ENCODE measurements at places on chromosomes 6 and 20.

- DNase-seq: no peak
Measured at GRCh38 chr20:51790256-51790655, 12.1 kb downstream of the SALL4 start.

DNA sequence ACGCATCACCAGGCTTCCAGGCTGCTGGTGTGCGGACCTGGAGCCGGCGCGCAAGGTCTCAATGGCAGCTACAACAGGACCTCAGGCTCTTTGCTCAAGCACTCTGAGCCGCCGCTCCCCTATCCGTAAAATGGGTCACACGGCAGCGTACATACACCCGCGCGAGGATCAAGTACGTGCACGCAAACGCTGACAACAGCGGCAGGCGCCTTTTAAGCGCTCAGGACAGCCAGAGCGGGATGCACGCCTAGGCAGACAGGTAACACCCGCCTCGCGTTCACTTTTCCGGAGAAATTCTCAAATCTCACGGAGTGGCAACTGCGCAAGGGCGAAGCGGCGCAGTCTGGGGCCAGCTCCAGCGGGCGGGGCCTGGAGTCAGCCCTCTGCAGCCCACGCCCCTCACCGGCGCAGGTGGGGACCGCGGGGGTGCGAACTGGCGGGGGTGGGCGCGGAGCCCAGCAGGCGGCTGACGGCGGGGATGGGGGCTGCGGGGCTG lies 535 bp downstream of the EXOC2 start:
- peak; percentile 72 for DNase-seq

- no peak for DNase-seq
Measured at GRCh38 chr6:11258260-11259237, 26.1 kb upstream of the NEDD9 start.

DNA sequence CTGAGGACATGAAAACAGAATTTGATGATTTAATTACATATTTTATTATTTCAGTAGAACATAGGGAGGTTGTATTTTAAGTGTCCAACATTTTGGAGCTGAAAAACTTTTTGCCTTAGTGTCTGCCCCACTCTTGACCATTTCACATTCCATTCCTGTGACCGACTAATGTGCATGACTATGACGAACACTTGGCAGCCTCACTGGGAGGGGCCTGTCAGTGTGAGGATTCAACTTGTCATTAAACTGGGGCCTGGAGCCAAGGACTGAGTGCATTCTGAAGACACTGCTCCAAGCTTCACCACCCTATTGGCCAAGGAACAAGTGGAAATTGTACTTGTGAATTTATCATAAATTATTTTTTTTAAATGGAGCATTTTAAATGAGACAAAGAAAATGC lies 661.3 kb downstream of the BCKDHB start:
- DNase-seq: no peak

- peak; percentile 17 for DNase-seq
Measured at GRCh38 chr20:25623225-25623735, 534 bp downstream of the NANP start.

GRCh38 chr6:6730831-6731230 lies 142.3 kb downstream of the LY86 start:
- DNase-seq: no peak

DNA sequence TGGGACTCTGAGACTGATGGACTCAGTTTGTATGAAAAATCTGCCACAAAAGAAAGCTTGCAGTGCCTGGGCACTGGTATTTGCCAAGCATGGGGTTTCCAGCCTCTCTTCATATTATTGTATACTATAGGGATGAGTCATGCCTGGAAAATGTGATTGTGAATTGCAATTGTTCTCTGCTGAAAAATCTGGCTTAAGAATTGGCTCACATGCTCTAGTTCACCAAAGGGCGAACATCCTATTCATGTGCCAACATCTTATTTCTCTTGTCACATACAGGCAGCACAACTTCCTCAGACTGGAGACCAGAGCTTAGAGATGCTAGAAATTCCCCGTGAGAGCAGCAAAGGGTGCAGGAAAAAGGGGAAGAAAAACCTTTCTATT lies 103.6 kb upstream of the KCNK16 start:
- DNase-seq: no peak

DNA sequence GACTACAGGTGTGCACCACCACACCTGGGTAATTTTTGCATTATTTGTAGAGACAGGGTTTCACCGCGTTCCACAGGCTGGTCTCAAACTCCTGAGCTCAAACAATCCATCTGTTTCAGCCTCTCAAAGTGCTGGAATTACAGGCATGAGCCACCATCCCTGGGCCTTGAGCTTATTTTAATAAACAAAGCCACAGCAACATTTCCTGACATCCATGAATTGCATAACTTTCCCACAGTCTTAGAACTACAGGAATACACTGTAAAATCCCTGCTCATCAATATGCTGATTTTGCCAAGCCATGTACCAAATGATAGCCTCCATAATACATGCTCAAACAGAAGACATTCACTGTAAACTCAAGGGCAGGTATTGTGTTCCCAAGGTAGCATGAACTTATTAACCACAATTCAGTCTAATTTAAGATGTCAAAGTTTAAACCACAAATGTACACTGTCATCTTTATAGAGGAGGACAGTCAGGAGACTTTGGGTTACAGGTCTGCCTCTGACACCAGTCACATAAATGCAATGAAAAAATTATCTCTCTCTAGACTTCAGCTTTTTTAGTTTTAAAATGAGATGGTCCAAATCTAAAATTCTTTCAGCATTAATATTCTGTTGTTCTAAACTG lies 40.0 kb downstream of the NUDT3 start:
- DNase-seq: no peak

DNA sequence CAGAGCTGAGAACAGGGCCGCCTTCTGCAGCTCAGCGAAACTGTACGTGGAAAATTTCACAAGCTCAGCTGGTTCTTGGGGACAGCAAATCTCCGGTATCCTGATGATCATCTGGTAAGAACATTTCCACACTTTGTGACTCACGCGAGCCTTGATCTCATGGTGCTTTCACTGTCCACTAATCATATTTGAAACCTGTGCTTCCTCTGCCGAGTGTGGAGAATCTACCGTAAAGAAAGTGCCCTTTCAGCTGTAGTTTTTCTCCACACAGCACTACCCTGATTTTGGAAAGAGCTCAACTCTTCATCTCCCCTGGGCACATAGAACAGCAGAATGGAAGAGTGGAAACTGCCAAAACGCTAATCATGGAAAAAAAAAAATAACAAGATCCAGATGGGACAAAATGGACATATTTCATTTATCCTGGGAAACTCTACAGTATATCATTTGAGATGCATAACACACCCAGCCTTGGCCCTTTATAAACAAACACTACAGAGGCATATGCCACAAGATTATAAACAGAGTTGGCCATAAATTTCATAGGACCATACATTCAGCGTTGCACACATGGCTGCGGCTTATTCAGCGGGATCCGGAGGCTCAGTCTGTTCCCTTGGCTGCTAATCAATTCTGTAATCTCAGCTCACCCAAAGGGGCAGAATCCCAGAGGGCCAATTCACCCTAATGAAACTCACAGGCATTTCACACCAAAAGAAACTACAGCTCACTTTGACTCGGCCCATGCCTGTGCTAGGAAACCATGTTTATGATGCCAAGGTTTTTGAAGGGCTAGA lies 434.5 kb downstream of the HDGFL1 start:
- DNase-seq: no peak

DNA sequence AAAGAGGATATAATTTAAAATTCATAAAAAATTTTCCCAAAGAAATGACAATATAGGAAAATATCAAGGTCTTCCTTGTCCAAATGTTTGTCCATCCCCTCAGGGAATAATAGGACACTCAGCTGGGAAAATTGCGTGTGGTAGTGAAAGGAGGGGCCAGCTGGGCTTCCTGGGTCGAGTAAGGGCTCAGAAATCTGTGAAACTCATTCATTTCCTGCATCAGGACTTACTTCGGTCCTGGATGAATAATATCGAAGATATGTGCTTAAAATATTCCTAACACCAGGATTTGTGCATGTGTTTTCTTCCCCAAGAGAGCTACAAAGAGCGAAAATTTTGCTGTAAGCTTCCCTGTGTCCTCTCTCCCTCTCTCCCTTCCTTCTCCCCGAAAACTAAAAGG lies 118.2 kb upstream of the GJE1 start:
- no peak for DNase-seq

DNA sequence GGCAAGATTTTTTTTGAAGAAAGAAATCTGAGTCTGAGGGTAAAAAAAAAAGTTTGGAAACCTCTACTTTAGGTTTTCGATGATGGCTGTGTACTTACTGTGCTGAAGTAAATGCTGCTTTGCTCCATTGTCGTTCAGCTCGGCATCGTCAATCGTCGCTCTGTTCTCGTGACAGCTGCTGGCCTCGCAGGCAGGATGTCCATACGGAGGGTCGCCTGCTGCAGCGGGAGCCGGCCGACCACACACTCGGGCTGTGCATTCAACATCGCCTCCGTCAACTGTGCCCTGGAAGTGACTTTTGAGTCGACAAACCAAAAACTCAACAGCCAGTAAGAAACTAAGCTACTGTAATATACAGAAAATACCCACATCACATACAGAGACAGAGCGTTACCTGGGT lies 53.1 kb upstream of the SMOC2 start:
- DNase-seq: no peak

- DNase-seq: no peak
Measured at GRCh38 chr6:87716928-87717614, 15.0 kb upstream of the AKIRIN2 start.

- no peak for DNase-seq
Measured at GRCh38 chr20:14406495-14406894, 69.1 kb upstream of the FLRT3 start.

GRCh38 chr20:53757472-53757913 lies 163.9 kb upstream of the ZNF217 start:
- DNase-seq: no peak

DNA sequence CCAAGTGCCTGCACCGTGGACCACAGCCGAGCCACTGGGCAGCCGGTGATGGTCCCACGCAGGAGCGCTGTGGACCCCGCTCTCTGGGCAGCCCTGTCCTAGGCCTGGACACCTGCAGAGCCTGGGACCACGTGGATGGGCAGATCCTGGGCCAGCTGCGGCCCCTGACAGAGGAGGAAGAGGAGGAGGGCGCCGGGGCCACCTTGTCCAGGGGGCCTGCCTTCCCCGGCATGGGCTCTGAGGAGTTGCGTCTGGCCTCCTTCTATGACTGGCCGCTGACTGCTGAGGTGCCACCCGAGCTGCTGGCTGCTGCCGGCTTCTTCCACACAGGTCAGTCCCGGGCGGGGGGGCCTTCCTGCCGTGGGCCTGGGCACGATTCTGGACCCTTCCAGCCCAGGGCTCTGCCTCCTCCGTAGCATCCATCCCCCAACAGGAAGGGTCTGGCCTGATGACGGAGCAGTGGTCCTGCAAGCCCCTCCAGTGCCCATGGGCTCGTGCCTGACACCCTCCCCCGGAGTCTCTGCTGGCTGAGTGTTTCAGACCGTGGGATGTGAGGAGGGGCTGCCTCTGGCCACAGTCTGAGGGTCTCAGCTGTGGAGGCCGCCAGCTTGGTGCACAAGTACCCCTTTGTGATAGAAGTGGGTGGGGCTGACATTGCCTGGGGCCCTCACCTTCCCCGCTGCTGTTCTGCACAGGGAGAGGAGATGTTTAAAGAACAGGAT lies 572 bp downstream of the BIRC7 start:
- DNase-seq: no peak

DNA sequence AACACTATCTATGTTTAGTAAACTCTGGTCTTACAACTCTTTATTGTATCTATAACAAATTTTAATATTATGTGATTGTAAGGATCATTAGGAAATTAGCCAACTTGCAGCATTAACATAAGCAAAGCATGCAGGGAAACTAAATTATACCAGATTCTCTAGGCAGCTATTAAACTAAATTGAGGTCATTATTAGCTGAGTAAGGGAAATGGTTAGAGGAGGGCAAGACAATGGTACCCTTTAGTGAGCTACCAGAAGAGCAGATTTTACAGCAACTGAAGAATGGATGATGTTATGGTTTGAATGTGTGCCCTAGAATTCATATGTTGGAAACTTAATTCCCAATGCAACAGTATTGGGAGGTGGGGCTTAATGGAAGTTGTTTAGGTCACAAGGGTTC lies 79.1 kb downstream of the SMPDL3A start:
- no peak for DNase-seq

DNA sequence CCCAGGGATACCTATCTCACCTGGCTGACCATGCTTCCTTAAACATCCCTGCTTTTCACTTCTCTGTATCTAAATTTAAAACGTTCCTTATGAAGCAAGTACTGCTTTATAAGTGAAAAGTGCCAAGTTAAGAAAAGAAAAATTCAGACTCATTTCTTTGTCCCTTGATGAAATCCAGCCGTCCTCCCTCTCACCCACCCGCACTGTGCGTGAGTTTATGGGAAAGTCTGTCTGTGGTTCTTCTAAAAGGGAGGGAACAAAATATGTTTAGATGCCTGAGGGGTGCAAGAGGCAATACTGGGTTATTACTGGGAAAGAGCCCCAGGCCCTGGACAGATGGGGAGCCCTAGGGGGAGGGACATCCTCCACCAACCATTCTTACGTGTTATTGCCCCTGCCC lies 31.2 kb downstream of the SPDEF start:
- DNase-seq: no peak

DNA sequence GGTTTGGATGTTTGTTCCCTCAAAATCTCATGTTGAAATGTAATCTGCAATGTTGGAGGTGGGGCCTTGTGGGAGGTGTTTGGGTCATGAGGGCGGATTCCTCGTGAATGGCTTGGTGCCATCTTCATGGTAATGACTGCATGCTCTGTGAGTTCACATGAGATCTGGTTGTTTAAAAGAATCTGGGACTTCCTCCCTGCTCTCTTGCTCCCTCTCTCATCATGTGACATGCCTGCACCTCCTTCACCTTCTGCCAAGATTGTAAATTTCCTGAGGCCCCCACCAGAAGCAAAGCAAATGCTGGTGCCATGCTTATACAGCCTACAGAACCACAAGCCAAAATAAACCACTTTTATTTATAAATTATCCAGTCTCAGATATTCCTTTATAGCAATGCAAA lies 250.3 kb upstream of the PLN start:
- no peak for DNase-seq

GRCh38 chr6:26240157-26241032 lies 124.6 kb upstream of the BTN3A2 start:
- DNase-seq: no peak

DNA sequence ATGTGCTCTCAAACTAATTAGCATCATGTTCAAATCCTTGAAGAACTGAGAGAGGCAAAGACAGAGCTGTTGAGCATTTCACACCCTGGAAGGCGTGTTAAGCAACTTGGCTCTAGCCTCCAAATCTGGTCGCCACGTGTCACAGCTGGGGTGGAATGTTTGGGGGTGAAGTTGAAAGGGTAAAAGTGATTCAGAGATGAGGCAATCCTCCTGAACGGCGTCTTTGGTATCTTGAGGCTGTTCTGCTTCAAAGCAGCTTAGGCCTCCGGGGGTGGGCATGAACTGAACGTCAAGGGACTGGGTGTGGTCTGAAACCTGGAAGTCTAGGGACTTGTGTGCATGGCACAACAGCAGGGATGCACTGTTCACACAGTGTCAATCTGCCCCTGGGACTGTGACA lies 62.3 kb downstream of the TRAM2 start:
- no peak for DNase-seq

GRCh38 chr6:149231778-149232177 lies 85.7 kb upstream of the TAB2 start:
- no peak for DNase-seq

GRCh38 chr20:10260316-10260715 lies 41.7 kb downstream of the SNAP25 start:
- DNase-seq: no peak
